ENCODE measurements at places on chromosomes 4 and X. TPM values are rescaled to one million over a fixed set of nuclear protein-coding genes. Genes with fewer than 3 reads are reported as not detected.

HPGD gene
- 42.5 TPM for polyA plus RNA-seq

NDP gene
- not detected for polyA plus RNA-seq

EFHC2 gene
- polyA plus RNA-seq, result 1.6 TPM

XAGE1B gene
- not detected for polyA plus RNA-seq

EXOC1L gene
- not detected for polyA plus RNA-seq

- no peak for DNase-seq
Observed at GRCh38 chr4:128349921-128350320, 62.3 kb upstream of the PGRMC2 start.

GRCh38 chr4:31081366-31081765, 361.2 kb downstream of the PCDH7 start:
- no peak for DNase-seq

- DNase-seq, result no peak
Observed at GRCh38 chrX:57204306-57204705, 67.1 kb upstream of the SPIN2A start.

- no peak for DNase-seq
Observed at GRCh38 chrX:71935476-71935875, 24.8 kb downstream of the NHSL2 start.

- no peak for DNase-seq
Observed at GRCh38 chr4:60962286-60962685, 237.8 kb upstream of the ADGRL3 start.

- DNase-seq, result no peak
Observed at GRCh38 chrX:50613846-50614245, 143.2 kb upstream of the DGKK start.

DNA sequence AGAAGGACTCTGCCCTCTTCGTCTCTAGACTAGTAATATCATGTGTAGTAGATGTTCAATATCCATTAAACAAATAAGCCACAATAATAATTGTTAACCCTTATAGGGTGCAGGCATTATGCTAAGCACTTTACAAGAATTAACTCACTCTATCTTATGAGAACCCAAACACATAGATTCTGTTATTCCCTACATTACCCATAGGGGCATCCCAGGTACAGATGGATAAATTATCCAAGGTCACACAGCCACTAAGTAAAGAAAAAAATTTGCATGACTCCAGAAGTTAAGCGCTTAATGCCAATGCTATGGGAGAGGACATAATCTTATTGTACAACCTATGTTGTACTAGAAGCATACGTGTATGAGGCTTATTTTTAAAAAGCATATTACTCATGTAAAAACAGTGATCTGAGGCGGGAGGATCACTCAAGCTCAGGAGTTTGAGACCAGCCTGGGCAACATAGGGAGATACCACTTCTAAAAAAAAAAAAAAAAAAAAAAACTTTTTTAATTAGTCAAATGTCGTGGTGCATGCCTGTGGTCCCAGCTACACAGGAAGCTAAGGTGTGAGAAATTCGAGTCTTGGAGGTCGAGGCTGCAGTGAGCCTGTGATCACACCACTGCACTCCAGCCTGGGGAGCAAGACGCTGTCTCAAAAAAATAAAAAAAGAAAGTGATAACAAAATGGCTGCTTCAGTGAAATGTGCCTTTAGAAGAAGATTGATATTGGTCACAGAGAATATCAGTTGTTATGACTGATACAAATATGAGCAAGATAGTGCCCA, 13.6 kb downstream of the LDB2 start:
- DNase-seq, result no peak

GRCh38 chr4:185933078-185933581, 121.1 kb upstream of the SORBS2 start:
- DNase-seq, result no peak
